GM03348 (cell line): ENCODE measurements at places on chromosomes 13 and 19.

- no peak for DNase-seq
These were observed 1.1 kb downstream of the RAB8A start for GRCh38 chr19:16112778-16113177.

DNA sequence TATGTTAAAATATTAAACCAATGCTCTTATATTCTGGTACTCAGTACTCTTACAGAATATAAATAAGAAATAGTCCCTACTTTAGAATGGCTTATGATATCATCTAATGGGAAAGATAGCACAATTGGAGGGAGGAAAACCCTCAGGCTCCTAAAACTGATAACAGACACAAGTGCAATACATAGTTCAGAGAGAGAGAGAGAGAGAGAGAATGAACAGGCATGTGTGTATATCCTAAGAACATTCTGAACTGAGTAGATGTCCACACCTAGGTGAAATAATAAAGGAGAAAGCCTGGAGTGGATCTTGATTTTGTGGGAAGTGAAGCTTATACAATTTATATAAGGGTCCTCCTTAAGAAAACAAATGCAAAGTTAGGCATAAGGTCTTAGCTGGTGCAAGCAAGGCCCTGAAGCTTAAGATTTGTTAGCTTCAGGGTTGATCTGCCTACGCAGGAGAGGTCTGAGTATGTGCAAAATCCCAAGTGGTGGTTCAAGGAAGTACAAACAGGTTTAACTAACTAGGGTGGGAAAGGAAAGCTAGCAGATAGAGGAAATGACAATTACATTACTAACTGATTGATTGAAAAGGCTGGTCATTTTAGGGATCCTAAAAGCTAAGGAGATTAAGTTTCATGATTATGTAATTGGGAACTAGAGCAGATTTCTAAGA, 53.3 kb downstream of the SOX21 start:
- no peak for DNase-seq

DNA sequence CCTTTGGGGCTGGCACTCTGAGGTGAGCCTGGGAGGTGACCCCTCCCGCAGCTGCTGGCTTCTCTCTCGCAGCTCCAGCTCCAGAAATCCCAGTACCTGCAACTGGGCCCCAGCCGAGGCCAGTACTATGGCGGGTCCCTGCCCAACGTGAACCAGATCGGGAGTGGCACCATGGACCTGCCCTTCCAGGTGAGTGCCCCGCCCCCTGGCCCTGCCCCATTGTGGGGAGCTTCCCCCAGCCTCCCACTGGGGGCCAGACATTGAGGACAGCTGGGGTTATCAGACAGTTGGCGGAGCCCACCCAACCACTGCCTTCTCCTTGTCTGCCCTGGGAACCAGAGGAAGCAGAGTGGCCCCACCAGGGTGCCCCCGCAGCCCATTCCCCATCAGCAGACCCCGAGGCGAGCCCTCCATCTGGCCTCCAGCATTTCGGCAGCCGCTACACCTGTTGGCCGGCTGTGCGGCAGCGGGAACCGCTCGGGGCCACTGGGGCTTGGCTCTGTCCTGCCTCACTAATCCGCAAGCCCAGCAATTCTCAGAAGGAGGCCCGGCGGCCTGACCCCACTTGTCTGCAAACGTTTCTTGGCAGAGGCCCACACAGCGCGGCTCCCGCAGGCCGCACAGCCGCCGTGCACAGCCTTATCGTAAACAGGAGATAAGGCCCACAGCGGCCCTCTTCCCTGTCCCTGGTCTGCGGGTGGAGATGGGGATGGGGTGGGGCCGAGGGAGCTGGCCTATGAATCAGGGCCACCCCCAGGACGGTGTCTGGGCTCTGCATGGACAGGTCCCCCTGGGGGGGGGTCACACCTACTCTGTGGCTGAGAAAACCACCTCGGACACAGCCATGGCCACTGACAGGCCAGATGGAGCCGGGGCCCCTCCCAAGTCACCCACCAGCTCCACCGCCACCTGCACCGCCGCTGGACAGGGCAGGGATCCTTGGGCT, 48.0 kb downstream of the COMP start:
- DNase-seq = no peak

DNA sequence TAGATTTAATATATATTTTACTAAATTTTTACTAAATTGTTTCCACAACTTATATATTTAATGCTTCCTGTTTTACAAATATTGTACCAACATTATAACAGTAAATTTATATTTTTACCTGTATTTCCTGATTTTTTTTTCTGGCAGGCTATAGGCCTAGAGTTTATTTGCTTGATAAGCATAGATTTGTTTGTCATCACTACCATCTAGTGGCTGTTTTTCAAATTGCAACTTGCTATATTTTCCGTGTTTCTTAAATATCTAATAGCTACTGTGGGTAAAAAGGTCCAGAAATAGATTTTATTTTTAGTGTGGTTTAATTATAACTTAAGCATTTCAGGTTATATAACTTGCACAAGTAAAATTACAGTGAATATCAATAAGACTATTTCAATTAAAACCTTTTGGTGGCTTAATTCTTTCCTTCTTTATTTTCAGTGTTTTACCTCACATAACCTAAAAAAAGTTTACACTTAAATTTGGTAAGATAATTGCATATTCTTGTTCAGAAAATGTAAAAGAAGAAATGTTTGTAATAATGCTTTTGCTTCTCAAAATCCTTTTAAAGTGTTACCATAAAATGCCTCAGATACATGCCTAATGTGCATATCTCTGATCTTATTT, 60.6 kb downstream of the NDFIP2 start:
- DNase-seq = peak; percentile 39

DNA sequence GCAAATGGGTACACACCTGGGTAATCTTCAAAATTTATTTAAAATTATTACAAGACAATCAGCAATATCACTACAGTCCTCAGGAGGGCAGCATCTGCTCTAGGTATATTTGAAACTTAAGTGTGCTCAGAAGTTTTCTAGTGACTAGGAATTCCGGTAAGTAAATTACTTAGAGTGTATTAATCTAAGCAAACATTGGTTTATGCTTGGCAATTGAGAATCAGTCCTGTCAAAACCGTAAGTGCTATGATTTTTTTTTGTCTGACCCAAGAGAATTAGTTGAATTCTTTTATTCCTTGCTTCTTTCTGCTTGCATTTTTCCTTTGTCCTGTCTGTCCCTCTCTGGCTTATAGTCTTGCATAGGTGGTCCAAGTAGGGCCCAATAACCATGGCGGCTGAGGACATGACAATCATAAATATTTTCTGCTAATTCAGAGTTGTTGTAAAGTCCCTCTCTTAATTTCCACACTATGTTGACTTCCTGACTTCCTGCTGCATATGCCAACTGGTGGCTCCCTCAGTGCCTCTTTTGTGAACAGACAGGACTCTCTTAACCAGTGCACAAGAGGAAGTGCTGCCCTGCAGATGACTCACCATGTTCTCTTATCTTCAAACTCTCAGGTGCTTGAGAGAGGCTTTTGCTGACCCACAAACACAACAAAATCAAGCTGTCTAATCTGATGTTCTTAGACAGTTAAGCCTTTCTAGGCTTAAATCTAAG, 82.2 kb downstream of the SLAIN1 start:
- peak; percentile 61 for DNase-seq

DNA sequence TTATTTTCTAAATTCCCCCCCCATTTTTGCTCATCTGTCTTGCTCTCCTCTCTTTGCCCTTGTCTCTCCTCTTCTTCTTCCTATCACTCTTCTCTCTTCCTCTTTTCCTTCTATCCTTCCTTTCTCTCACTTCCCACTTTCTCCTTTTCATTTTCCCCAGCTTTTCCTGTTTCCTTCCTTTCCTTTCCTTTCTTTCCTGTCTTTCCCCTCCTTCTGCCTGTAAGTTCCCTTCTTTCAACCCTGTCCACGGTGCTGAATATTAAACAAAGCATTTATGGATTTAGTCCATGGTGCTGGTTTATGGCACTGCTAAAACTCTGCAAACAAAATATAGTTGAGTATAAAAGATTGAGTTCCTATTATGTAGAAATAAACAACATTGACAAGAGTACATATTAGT, 27.6 kb downstream of the SCEL start:
- peak; percentile 6 for DNase-seq

GRCh38 chr19:1151917-1152587, 22.0 kb downstream of the SBNO2 start:
- peak; percentile 46 for DNase-seq

DNA sequence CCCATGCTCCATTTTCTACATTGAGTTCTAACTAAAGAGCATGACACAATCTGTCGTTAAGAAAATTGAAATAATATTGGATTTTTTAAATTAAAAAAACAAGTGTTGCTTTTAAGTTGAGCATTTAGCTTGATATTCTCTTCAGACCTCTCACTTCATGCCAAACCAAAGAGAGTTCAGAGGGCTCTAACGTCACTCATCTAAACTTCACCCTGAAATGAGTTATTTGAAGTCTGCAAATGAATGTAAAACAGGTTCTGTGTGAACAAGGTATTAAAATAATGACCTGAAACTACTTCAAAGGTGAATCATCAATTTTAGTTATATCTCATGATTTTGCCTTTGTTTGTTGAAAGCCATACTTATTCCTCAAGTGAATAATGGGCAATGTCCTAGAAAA, 61.8 kb downstream of the MRPL57 start:
- DNase-seq = no peak

- DNase-seq = no peak
These were observed 33.8 kb upstream of the LRCH1 start for GRCh38 chr13:46519182-46519581.

DNA sequence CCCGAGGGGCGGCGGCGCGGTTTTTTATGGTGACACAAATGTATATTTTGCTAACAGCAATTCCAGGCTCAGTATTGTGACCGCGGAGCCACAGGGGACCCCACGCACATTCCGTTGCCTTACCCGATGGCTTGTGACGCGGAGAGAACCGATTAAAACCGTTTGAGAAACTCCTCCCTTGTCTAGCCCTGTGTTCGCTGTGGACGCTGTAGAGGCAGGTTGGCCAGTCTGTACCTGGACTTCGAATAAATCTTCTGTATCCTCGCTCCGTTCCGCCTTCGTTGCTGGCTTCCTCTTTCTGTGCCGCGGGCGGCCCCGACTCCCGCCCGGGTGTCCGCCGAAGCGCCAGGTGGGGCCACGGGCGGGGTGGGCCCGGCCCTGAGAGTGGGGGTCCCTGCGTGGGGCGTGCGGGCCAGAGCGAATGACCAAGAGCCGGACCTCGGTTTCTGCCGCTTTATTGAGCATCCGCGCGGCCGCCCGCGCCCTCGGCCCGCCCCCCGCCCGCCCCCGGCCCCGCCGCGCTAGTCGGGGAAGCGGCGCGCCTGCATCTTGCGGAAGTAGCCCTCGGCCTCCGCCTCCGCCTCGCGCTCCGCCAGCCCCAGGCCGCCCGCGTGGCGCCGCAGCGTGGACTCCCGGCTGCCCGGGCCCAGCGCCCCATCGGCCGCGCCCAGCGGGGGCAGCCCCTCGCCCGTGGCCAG, 9.6 kb downstream of the PLPPR3 start:
- DNase-seq = no peak

- no peak for DNase-seq
These were observed 233.7 kb downstream of the LHFPL6 start for GRCh38 chr13:39369161-39369890.

DNA sequence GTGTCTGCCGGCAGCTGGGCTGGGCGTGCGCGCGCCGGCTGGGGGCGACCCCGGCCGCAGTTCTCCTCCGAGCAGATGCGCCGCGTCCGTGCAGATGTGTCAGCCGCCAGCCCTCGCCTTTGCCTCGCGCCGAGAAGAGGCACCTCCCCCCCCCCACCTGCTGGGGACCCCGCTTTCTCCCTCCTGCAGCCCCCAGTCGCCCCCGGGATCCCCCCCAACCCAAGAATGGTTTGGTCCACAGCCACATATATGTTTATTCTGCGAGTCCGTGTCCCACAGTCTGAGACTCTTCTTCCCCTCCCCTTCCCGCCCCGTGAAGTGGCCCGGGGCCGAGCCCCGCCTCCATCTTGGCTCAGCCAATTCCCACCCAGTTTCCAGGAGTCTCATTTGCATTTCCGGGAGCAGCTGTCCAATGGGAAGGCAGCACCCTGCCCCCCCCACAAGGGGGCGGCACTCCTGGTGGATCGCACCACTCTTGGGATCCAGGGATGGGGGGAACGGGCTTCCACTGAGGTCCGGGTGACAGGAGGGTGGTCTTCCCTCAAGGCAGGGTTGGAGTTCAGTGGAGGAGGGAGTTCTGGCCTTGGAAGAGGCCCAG, 8.6 kb downstream of the ISOC2 start:
- DNase-seq = peak; percentile 80

- no peak for DNase-seq
These were observed 76.6 kb upstream of the POMP start for GRCh38 chr13:28582225-28582891.

GRCh38 chr13:20873348-20873747, 29.2 kb downstream of the XPO4 start:
- DNase-seq = peak; percentile 43

GRCh38 chr13:99687723-99688397, 186.6 kb downstream of the TM9SF2 start:
- DNase-seq = no peak

GRCh38 chr19:41978470-41978869, 15.6 kb downstream of the ATP1A3 start:
- DNase-seq = no peak

DNA sequence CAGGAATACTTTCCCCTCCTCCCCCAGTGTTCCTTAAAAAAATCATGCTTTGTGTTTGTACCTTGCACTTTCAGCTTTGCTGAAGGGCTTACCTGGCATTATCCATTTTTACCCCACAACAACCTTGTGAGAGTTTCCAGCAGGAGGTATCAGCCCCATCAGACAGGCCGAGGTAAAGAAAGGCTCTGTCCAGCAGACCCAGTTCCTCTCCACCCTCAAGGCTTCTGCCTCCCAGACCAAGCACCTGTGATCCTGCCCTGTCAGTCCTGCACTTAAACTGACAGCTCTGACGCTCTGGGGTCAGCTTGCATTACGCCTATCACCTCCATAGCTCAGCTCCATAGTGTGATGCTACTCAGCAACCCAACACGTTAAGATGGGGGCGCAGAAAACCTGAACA, 803.1 kb downstream of the UQCRFS1 start:
- no peak for DNase-seq

GRCh38 chr19:17248011-17248776, 2.5 kb upstream of the NR2F6 start:
- no peak for DNase-seq

- DNase-seq = no peak
These were observed at the start of gene TYROBP for GRCh38 chr19:35908010-35908441. Gene TYROBP (minus strand): TSS chr19:35908295. CDS start chr19:35908228, 67 bp downstream.

DNA sequence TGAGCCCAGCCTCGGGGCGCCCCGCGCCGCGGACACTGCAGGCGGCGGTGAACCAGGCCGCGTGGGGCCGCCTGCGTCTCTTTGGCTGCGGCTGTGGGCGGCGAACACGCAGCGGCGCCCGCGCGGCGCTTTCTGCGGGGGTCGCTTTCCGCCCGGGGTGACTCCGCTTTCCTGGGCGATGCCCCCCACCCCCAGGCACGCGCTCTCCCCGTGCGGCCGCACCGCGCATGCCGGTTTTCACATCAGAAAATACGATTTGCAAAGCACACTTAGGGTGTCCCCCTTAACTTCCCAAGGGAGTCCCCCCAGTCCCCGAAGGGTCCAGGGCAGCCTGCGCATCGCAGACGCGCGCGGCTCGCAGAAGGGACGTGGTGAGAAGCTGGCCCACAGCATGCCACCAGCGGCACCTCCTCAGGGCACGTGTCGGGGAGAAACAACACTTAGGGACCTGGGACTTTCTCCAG, 5.3 kb downstream of the F7 start:
- DNase-seq = no peak

- no peak for DNase-seq
These were observed 7.6 kb downstream of the MBD3L2B start for GRCh38 chr19:7013678-7014077.

- peak; percentile 93 for DNase-seq
These were observed 13.8 kb upstream of the UBE2L5 start for GRCh38 chr13:30408319-30409101.

GRCh38 chr13:90997951-90998350, 349.5 kb upstream of the MIR17HG start:
- no peak for DNase-seq
